ENCODE measurements at places on chromosomes 7 and 10. TPM values are rescaled to one million over a fixed set of nuclear protein-coding genes. Genes with fewer than 3 reads are reported as not detected.

DNA sequence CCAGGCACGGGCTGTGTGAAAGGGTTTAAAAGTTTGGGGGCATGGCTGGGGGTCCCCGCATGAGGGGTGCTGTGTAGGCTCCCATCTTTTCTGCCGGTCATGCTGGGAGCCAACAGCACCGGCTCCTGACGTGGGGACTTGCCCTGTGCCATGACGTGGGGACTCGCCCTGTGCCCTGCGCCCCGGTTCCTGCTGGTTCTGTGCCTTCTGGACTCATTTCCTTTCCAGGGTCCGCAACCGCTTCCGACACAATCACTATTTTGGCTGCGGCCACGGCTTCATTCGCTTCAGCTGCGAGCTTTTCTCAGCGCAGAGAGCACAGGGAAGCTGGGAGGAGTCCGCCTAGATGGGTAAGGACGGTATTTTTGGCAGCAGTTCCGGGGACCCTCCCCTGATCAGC lies 7.6 kb upstream of the GIMAP8 start:
- no peak for DNase-seq

DNA sequence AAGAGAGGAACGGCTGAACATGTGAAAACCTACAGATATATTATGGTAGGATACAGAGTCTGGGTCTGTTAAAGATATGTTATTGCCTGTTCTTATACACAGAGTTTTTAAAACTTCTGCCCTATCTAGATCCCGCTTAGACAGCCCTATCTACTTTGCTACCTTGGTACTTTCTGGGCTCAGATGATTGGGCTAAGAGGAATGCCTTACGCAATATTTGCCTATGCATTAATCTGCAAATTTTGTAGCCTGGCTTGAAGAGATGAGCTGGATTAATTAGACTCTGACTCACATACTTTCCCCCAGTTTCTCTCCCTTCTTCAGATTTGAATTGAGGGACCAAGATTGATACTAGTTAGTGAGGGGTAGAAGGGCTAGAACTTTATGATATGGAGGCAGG lies 33.6 kb upstream of the A1CF start:
- no peak for DNase-seq

DNA sequence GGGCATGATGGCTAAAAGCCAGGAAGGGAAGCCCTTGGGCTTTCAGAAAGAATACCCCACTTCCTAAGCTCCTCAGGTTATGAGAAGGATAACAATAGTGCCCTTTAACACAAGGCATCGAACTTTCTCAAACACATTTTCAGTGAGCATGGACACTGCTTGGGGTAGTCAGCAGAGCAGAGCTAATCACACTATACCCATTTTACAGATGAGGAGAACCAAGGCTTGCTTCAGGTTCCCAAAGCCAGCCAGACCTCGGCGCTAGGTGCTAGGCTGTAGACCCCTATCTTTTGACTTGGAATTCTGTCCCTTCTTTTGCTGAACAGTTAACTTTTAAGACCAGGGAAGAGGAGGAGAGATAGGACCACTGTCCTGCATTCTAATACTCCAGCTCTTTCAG lies 1.8 kb downstream of the NEURL1 start:
- no peak for DNase-seq

DNA sequence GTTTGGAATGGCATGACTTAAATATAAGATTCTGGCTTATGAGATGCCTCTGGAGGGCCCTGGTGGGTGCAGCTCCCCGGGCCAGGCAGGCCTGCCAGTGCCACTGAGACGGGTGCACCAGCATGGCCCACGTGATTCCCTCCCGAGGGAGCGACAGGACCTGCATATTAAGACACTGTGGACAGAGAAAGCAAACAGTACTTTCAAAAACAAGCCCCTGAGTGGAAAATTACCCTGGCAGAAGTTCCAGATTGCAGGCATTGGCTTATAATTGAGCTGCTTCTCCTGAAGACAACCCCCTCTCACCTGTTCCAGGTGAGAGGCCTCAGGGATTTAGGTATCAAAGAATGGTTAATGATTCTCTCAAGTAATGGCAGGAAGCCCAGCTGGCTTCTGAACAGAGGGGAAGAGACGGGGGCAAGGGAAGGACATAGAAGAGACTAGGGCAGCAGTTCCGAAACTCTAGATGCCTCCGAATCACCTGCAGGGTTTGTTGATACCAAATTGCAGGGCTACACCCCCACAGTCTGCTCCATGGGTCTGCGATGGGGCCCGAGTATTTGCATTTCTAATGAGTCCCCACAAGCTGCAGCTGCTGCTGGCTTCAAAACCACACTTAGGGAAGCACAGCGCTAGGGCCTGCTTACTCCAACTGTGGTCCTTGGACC lies 66.0 kb upstream of the DOCK1 start:
- DNase-seq = no peak

DNA sequence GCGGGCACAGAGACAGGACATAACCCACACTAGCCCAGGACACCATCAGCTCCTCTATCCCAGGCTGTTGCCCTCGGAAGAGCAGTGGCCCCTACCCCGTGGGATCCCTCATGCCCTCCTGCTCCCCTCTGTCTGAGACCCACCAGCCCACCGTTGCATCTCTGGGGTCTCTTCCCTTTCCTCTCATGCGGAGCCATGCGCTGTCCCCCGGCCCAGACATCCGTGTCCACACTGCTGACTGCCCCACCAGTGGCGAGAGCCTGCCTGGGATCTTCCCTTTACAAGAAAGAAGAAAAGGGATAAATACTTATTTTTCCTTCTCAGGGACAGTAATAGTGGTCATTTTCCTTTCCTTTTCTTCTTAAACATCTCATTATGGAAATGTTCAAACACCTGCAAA lies 115.4 kb downstream of the WDR37 start:
- DNase-seq = no peak

GRCh38 chr10:43377424-43377883 lies 6.0 kb downstream of the FXYD4 start:
- DNase-seq = no peak

- no peak for DNase-seq
Measured at GRCh38 chr10:110758128-110758765, 113.5 kb upstream of the PDCD4 start.

DNA sequence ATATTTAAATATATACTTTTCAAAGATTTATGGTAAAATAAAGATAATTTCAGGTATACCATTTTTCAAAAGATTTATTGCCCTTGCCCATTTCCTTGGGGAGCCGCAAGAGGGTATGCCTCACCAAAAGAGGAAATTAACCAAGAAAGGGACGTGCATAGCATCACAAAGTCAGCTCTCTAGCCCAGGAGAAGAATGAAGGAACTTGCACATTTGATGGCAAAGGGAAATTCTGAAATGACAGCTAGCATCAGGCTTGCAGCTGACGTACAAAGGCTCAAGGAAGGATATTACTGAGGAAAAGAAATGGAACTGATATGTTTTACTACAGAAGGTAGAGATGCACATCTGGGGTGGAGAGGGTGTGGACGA lies 93.6 kb upstream of the RSU1 start:
- no peak for DNase-seq

The GARIN1A gene
- polyA plus RNA-seq = 0.14 TPM

The MSRB2 gene
- polyA plus RNA-seq = 9.9 TPM

The ACHE gene
- polyA plus RNA-seq = not detected

The FLNC gene
- not detected for polyA plus RNA-seq

The PARD3 gene
- not detected for polyA plus RNA-seq

Data from CD4-positive, CD25-positive, alpha-beta regulatory T cell (primary cell).